ENCODE measurements at places on chromosomes 4 and X.

DNA sequence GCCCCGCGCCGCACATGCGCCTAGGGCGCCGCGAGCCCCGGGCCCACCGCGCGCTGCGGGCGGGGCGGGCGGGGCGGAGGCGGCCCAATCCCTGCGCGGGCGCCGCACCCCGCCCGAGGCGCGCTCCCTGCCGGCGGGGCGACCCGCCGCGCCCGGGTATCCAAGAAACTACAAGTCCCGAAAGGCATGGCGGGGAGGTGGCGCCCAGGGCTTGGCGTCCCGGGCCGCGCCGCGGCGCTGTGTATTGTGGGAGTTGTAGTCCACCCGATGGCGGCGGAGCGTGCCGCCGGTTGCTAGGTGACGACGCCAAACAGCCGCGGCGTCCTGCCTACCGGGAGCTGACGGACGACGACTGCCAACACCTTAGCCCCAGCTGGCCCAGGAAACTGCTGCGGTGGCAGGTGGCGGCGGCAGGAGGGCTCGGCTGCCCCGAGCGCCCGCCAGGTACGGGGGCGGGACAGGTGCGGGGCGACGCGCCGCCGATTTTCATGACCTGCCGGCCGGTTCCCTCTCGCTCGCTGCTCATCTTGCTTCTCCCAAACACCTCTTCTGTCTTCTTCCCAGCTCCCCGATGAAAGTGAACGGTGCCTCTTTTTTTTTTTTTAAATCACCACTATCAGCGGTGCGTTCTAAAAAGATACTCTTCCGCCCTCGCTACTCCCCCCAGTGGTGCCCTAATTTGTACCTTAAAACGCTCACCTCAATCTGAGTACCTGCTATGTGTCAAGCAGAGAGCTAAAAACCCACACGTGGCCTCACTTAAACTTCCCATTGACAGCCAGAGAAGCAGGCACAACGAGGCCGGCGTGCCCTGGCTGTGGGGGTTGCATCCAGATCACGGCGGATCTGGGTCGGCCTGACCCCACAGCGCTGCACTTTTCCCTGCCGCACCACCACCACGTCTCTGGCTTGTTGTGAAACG is at the start of gene CFAP99:
Gene CFAP99 (plus strand): TSS at position 306 of the 922 bp plus-strand sequence.
- H3K27me3 ChIP-seq: peaks cover 33% of the 10 kb centered on the region
- H3K4me3 ChIP-seq: peak within 1 kb of the TSS; percentile 95
- DNase-seq: peak; percentile 99

GRCh38 chr4:167606551-167606950 is 372.3 kb upstream of the SPOCK3 start:
- no peak overlapping the region for H3K27ac ChIP-seq
- no peaks in the 10 kb centered on the region for H3K27me3 ChIP-seq
- H3K36me3 ChIP-seq: no peaks in the 10 kb centered on the region
- H3K4me3 ChIP-seq: no peak overlapping the region
- no peaks in the 10 kb centered on the region for H3K4me1 ChIP-seq

DNA sequence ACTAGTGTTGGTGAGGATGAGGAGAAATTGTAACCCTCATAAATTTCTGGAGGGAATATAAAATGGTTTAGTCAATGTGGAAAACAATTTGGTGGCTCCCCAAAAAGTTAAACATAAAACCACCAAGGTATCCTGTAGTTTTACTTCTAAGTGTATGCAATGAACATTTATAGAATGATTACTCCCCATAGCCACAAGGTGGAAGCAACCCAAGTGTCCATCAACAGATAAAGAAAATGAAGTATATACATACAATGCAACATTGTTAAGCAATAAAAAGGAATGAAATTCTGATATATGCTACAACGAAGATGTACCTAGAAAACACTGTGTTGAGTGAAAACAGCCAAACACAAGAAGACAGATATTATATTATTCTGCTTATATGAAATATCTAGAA is 569.1 kb upstream of the GRID2 start:
- no peaks in the 10 kb centered on the region for H3K27me3 ChIP-seq
- H3K4me3 ChIP-seq: no peak overlapping the region
- DNase-seq: no peak

GRCh38 chrX:70042399-70043371 is 7.1 kb downstream of the AWAT2 start:
- DNase-seq: no peak
- H3K27me3 ChIP-seq: no peaks in the 10 kb centered on the region
- H3K4me3 ChIP-seq: no peak overlapping the region
- H3K27ac ChIP-seq: no peak overlapping the region

DNA sequence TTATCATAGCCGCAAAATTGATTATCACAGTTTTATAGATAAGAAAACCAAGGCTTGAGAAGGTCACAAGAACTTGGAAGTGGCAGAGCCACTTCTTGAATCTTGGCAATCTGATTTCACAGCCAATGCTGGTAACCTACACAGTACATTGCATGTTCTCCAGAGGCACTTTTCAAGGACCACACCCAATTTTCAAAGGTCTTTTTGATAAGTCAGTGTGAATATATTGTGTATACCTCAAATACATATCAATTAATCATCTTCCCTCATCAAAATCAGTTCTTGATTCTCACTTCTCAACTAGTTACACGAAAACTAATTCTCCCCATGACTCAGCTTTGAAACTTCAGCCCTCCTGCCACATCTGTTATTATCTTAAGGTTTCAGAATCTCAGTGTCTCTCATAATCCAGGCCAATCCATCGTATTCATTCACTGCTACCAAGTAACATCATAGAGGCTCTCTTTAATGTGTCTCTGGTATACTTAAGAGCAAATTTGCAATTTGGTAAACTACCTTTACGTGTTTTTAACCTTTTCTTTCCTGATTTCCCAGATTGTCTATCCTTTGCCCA is 16.8 kb downstream of the CAMK2D start:
- no peak for DNase-seq
- no peaks in the 10 kb centered on the region for H3K27me3 ChIP-seq
- H3K4me3 ChIP-seq: no peak overlapping the region
- H3K4me1 ChIP-seq: no peaks in the 10 kb centered on the region
- no peak overlapping the region for H3K27ac ChIP-seq

DNA sequence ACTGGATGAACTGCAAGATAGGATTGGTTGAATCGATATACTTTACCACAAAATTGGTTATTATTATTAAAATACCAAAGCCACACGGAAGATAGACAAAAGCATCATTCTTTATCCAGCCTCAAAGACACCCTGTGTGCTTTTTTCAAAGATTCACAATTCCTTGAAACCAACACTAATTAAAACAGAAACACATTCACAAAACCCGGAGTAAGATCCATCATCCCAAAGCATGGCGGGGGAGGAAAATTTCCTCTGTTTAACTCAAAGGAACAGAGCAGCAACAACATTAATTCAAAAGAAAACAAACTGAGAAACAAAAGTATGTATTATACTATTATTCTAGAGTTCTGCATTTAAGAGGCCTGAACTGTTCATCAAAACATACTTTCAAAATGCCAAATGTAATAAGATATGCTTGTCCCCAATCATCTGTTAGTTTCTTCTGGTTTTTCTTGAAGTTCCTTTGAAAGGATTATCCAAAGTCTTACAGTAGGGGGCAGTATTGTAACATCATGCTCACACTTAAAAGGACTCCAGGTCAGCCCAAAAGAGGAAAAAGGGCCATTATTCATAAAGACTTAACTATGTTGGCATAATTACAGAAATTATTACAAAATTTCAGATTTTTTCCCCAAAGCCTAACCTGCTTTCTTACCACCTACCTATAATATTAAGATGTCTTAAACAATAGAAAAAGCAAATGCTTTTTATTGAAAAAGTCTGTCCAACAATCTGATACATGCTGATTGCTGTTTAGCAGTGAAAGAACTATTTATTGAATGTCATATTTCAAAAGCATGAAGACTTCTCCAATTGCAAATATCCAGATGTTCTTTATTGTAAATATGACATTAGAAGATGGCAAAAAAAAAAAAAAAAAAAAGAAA is 168.7 kb downstream of the SCFD2 start:
- H3K27me3 ChIP-seq: no peaks in the 10 kb centered on the region
- H3K4me1 ChIP-seq: no peaks in the 10 kb centered on the region
- H3K4me3 ChIP-seq: no peak overlapping the region
- no peak overlapping the region for H3K27ac ChIP-seq
